Stimulated activated CD4-positive, alpha-beta T cell treated with anti-CD3 and anti-CD28 coated beads, Interleukin-4, amount 100 ng/mL, for 24 hours (primary cell): ENCODE measurements at places on chromosomes 1 and 21.

DNA sequence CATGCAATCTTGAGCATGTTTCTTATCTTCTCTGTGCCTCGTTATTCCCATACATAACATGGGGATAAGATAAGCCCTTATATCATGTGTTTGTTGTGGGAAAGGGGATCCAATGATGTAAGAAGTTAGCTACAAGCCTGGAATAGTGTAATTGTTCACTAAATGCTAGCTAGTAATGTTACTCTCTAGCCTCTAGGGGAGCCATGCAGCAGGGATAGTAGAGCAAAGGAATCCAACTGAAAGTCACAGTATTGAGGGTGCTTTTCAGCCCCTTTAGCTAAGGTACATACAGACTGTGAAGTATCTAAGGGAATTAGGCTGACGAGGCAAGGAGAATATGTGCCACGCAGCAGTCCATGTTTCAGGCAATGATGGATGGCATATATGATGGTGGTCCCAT is 46.9 kb downstream of the IL23R start:
- DNase-seq = no peak

- DNase-seq = no peak
Measured at GRCh38 chr21:26900980-26901379, 55.8 kb upstream of the ADAMTS1 start.

DNA sequence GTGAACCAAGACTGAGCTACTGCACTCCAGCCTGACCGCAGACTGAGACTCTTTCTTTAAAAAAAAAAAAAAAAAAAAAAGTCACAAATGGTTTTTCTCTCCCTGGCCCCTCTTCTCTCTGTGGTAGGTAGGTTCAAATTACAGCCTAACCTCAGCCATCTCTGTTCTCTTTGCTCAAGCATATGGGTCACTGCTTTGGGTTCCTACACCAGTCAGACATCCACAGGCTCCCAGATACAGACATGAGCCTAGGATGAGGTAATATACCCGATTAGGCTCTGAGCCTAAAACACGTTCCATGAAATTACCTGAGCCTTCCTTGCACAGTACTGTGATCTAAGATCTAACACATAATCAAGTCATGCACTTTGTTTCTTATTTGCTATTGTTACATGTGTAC is 90.5 kb upstream of the JAK1 start:
- DNase-seq = no peak

DNA sequence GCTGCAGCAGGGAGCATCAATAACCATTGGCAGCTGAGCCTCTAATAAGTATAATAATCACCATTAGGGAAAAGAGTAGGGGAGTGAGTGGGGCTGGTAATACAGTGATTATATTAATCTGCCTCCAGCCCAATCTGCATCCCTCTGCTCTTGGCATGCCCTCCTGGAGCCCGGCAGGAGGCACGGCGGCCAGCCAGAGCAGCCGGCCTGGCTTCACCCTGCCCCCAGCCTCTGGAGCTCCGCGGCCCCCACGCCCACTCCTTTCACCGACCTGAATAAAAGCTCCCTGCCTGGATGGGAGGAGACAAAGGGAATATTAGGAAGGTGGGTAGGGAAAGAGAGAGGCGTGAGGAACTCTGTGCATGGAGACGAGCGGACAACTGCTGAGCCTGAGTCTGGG is 28.3 kb downstream of the OPTC start:
- DNase-seq = no peak

- no peak for DNase-seq
Measured at GRCh38 chr1:149977345-149977744, 33.2 kb downstream of the OTUD7B start.

DNA sequence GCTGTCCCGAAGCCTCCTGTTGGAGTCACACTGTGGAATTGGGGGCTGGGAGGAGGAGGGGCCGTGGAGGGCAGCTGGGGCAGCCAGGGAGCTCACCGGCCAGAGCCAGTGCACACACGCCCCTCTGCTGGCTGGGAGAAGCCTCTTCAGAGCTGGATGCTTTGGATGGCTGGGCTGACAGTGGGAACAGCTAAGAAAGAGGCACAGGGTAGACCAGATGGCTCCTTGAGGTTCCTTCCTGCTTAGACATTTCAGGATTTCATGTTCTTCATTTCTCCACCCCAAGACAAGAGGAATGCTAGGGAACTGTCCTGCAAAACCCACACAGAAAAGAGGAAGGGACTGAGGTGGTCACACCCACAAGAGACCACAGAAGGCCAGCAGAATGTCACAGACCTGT is 254.8 kb upstream of the VAMP3 start:
- DNase-seq = no peak
